Activated CD4-positive, alpha-beta T cell treated with anti-CD3 and anti-CD28 coated beads, Interleukin-2, amount 50 U/mL, for 48 hours (primary cell): ENCODE measurements at places on chromosomes 13 and 19.

GRCh38 chr19:16444269-16444600, 27.5 kb downstream of the EPS15L1 start:
- no peak for DNase-seq

DNA sequence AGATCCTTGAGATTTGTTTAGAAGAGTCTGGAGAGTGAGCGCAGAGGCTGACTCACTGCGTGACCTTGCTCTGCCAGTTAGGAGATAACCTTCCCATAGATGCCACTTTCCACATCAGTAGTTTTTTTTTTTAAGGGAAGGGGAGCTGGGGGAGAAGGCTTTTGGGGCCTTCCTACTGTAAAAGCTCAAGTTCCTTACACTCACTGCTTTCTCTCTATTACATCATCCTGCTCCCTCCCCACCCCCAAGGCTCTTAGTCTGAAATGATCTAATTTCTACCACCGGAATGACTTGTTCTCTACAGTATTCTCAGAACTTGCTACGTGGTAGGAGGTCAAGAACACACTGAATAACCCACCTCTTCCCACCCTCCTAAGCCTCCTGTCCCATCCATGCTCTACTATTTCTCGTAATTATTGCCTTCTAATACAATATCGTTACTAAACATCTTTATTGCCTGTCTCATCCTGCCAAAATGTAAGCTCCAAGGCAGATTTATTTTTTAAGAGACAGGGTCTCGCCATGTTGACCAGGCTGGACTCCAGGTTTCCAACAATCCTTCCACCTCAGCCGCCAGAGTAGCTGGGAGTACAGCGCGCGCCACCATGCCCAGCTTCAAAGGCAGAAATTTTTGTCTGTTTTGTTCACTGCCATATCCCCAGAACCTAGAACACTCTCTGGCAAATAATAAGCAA, 1.2 kb downstream of the LONP1 start:
- peak; percentile 78 for DNase-seq

GRCh38 chr13:109804654-109805053, 18.3 kb upstream of the IRS2 start:
- no peak for DNase-seq

DNA sequence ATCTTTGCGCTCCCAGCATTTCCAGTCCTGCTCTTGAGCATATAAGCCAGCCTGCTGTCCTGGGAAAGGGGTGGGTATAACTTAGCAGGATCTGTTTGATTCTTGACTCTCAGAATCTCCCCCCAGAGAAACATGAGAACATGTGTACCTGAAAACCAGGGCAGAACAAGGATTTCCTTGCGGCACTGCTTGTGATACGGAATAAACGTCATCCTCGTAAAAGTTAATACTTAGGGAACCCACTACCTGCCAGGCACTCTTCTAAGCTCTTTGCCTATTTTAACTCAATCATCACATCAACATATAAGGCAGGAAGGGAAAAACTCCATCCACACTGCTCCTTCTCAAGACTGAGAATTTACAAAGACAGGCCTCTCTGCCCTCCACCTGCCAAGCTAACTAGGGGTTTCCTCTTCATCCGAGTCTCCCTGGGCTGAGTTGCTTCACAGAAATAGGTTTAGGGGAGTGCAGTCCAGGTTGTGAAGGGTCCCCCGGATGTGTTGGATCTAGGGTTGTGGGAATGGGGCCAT, 1.1 kb downstream of the ZNF653 start:
- no peak for DNase-seq

DNA sequence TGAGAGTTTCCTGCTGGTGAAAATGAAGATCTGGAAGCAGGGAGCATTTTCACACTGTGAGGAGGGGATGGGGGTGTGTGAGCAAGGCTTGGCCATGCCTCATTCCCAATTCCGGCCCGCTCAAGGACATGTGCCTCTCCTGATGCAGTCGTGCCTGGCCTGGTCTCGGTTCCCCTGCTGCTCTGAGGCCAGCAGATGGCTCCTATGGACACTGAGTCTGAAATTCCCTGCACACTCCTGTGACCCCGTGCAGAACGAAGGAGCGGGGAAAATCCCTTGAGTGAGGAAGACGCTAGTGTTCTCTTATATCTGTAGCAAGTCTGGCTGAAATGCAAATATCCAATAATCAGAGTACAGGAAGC, 363 bp upstream of the ZNF763 start:
- no peak for DNase-seq

GRCh38 chr19:35529241-35530218, 1.4 kb upstream of the SBSN start:
- no peak for DNase-seq

DNA sequence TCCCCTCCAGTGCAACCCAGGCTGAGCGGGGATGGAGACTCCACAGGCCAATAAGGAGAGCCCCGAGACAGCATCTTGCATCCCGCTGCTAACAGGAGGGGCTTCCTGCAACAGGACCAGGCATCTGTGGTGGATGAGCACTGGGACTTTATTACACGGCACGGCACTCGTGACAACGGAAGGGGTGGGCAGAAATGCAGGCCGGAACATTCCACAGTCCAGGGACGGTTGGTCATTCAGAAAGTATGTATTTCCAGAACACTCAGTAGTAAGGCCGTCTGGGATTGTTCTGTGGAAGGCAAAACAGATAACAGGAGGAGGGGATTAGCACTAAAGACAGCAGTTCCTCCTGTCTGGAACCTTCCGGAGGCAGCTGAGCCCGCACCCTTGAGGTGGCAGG, 3.3 kb upstream of the TM6SF2 start:
- DNase-seq: no peak

DNA sequence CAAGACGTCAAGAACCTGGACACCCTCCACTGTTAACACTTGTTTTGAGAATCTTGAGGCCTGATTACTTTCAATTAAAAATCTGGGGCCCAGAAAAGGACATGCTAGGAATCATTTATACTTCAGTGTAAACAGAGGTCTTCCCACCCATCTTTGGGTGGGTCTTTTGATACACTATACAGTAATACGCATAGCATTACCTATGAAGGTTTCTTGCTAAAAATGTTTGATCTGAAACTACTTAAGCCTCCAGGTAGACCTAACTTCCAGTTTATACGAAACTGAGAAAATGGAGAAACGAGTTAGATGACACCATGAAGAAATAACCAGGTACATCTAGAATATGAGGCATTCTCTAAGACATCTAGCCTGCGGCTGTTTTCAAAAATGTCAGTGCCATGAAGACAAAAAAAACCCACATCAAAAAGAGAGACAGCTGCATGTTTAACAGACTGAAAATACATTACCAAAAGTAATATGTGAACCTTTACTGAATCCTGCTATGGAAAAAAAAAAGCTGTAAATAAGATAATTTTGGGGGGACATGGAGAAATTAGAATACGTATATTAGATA, 36.6 kb downstream of the TGDS start:
- DNase-seq: no peak

GRCh38 chr19:13622766-13623715, 116.8 kb upstream of the CACNA1A start:
- no peak for DNase-seq

GRCh38 chr19:5990289-5990797, 12.4 kb upstream of the RANBP3 start:
- DNase-seq: no peak

- no peak for DNase-seq
Measured at GRCh38 chr19:38078302-38078930, 145.6 kb downstream of the DPF1 start.

GRCh38 chr19:18483119-18483890, 38.6 kb downstream of the ELL start:
- no peak for DNase-seq

GRCh38 chr13:30334663-30335386, 27.5 kb upstream of the KATNAL1 start:
- no peak for DNase-seq

DNA sequence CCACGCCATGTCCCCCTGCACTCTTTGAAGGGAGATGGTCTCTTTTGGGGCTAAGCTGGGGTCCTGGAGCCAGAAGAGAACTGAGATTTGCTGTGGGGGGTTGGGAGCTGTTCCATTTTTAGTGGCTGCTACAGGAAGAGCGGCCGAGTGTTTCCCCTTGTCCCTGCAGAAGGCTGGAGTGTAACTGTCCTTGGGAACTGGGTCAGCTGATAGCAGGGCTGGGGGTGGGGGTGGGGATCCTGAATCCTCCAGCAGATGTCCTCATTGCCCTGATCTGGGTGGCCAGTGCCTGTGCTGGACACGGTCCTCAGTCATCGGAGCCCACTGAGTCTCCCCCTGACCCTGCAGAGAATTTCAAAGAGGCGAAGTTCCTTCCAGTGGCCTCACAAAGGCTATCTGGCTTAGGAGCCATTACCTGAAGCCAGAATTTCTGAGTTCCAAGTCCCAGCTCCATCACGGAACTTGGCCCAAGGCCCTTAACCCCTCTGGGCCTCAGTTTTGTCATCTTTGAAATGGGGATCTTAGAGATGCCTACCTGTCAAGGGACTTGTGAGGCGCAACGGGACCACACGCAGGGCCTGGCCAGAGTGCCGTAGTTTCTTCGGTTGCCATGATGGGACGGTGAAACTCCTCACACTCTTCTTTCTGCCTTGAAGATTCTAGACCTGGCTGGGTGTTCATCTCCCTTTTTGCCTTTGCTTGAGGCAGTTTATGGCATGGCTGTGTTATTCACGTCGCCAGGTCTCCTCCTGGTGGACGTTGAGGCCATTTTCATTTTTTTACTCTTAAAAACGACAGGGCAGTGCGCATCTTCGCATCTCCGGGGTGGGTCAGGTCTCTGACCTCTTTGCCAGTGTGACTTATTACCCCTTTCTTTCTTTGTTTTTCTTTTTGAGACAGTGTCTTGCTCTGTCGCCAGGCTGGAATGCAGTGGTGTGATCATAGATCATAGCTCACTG, 51.9 kb downstream of the DNM2 start:
- DNase-seq: no peak

DNA sequence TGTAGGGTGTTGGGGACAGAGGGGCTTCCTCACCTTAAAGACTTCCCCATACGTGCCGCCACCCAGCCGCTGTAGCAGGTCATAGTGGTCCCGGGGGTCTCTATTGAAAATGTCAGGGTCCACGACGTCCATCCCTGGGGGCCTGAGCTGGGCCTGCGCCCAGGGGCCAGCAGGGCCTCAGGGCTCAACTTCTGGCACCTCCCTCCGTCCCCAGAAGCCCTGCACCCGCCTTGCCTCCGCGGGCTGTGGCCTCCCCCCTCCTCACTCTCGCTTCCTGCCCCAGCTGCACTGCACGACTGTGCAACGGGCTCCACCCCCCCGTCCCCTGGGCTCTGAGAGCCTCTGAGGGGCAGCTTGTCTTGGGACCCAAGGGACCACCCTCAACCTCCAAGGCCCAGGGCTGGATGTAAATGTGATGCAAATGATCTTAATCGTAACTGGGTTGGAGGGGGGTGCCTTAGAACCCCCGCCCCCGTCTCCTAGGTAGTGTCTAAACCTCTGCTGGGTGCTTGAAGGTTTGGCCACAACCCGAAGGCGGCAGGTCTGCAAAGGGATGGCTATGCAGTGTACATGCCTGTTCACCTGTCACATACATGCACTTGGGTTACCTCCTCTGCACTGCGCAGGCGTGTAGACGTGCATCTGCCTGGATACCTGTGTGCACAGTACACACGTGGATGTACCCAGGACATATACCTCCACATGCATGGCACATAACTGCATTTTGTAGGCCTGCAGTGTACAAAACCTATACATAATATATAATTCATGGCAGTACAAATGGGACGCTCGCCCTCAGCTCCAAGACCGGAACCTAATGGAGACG, at the start of gene MAP4K1:
MAP4K1 (minus strand) TSS at position 190 of the 826 bp plus-strand sequence; CDS start at position 132, 58 bp downstream.
- peak; percentile 81 for DNase-seq

DNA sequence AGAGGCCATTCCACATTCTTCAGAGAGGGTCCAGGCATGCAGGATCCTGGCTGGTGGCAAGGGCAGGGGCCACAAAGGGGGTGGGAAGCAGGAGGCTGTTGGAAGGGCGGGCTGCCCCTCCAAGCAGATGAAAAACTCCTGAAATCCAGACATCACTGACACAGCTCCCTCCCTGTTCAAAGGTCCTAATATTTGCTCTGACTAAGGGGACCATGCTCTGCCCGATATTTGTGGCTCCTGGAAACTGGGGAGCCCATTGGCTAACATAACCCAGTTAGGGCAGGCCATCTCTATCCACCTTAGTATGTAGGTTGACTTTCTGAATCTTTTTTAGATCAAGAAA, 3.3 kb upstream of the CDX2 start:
- no peak for DNase-seq
